NAMALWA (cell line): ENCODE measurements at places on chromosomes 1 and 21.

- DNase-seq: no peak
Observed at GRCh38 chr1:216614011-216614934, 109.0 kb downstream of the ESRRG start.

- DNase-seq: no peak
Observed at GRCh38 chr1:72184099-72184701, 98.1 kb downstream of the NEGR1 start.

DNA sequence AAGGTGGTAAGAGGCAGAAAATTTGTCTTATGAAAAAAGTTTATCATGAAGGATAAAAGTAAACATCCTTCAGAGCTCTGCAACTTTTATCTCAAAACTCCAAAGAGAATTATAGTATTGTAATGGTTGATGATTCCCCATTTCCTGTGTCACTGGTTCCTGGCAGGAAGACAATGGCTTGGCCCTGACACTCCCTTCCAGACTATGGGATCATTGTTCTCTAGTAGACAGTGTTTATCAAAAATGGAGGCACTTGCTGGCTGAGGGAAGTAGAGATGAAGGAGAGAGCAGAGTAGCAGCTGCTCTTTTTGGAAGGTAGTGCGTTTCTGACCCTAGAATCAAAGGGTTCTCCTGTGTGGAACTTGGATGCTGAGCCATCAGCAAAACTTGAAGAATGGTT lies 145.9 kb upstream of the ATP1B1 start:
- DNase-seq: no peak

- no peak for DNase-seq
Observed at GRCh38 chr1:54168206-54168965, 15.6 kb upstream of the CDCP2 start.

DNA sequence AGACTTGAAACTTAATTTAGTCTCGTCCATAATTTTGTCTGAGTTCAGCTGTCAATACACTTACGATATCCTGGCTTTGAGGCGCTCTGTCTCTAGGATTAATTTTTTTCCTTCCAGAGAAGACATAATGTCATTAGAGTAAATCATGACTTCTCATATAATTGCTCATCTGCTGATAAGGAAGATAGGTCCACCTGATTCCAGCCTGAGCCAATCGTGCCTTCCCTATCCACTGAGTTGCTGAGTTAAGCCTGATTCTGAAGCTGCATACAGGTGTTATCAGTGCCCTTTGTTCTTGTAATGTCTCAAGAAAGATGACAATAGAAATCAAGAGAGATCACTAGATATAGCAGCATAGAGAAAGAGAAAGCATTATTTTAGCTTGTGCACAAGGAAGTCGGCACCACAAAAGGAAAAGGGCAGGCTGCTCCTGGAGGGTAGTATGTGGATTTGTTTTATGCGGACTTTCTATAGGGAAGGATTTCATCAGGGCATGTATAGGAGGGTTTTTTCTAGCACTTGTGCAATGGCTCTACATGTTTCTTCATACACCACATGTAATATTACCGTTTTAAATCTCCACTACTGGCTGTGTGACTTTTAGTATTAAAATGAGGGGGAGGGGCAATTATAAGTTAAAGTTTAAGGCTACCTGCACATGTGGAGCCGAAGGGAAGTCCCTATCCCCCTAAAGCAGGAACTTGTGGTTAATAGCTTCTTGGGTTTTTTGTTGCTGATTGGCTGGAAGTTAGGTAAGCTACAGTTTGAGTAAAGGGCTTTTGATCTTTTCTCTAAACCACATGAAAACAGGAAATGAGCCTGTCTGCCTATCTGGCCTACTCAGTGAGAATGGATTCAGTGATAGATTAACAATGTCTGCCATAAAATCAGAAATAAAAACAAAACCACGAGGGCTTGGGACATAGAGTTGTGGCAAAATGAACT lies 133.4 kb downstream of the PLPPR5 start:
- peak; percentile 92 for DNase-seq

GRCh38 chr1:54340878-54341277 lies 65.3 kb downstream of the SSBP3 start:
- no peak for DNase-seq

- DNase-seq: no peak
Observed at GRCh38 chr1:201582705-201583442, 43.9 kb downstream of the NAV1 start.
